NCI-H460 (cell line): ENCODE measurements at places on chromosomes 12 and 14. TPM values are rescaled to one million over a fixed set of nuclear protein-coding genes. Genes with fewer than 3 reads are reported as not detected.

GRCh38 chr12:114767906-114768722 is 84.1 kb upstream of the TBX3 start:
- no peak for DNase-seq

DNA sequence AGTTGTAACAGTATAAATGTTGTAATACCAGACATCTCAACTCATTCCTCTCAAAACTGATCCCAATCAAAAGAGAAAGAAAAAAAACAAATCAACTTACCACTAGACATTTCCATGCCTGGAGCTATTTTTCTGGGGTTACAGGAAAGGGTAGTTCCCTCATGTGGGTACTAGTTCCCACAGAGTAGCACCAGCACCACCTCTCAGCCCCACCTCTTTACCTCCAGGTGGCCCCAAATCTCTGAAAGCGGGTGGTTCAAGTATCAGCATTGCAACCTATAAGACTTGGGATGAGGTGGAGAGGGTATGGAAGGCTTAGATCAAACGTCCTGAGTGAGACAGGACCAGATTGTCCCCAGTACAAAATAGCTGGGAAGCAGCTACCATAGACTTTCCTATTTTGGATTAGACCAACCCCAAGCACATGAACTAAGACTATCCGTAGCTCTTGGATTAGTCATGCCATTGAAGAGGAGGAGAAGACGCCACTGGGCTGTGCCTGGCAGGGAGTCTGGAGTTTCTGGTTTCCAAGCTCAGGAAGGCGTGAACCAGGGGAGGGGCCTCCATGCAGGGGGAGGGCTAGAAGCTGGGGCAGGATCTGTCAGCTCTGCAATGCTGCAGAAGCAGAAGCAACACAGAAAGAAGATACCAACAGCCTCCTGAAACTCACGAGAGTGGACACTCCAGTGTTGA is at the start of gene SLC39A2:
Gene SLC39A2, plus strand, starts transcription at position 620 of the 693 bp plus-strand sequence. CDS start 154 bp downstream, outside the sequence.
- no peak for DNase-seq

DNA sequence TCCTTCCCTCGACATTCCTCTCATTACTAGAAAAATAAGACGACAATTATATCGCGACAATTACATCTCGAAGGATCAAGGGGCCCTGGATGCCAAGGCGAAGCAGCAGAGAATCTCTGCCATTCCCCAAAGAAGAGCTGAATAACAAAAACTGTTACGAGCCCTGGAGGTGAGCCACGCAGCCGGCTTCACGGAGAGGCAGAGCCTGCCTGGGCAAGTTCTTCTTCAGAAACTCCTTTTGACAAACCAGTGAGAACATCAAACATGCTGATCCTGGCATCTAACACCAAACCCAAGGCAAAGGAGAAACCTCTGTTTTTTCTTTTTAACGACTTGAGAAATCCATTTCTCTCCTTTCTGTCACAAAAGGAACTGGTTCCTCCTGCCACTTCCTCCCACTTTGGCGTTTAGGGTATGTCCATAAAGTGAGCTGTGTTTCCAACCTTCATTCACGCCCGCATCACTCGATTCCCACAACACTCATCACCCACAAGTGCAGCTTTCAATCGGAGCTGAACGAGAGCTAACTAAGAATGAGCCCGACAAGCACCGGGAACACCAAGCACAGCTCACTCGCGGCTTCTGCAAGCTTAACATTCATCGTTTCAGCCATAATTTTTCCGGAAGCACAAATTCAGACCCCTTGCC is 21.5 kb downstream of the CCDC88C start:
- DNase-seq: no peak

GRCh38 chr12:16229676-16230075 is 47.8 kb downstream of the SLC15A5 start:
- DNase-seq: no peak

GRCh38 chr14:103009559-103009958 is 47.8 kb downstream of the CDC42BPB start:
- no peak for DNase-seq

DNA sequence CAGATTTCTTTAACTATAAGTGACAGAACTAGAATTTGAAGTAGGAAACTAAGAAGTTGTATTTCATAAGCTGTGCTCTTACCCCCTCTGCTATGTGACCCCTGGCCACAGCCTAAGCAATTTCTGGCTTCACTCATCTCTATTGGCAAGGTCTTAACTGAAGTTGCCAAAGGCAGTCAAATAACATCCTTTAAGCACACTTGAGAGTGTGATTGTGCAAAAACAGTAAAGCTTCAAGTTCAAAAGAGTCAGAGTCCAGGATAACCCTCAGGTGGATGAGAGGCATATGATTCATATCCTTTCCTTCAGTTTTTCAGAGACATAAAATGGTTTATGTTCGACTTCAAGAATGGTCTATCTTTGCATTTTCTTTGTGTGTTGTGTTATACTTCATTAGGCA is 45.2 kb downstream of the GRIP1 start:
- no peak for DNase-seq

- no peak for DNase-seq
Measured at GRCh38 chr14:67882986-67883555, 63.5 kb downstream of the RAD51B start.

- DNase-seq: no peak
Measured at GRCh38 chr14:104149617-104150135, 11.3 kb downstream of the KIF26A start.

DNA sequence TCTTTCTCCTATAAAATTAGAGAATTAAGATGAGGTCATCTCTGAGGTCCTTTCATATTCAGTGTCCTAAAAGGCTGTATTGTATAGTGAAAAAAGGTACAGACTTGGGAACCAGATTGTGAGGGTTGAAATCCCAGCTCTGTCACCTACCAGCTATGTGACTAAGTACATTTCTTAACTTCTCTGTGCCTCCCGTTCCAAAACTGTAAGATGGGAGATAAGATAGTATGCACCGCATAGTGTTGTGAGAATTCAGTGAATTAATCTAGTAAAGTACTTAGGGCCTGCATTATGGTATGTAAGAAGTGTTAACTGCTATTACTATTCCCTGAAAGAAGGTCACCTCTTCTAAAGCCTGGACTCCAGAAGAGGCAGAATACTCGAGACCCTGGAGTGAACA is 60.6 kb downstream of the GNG2 start:
- no peak for DNase-seq

DNA sequence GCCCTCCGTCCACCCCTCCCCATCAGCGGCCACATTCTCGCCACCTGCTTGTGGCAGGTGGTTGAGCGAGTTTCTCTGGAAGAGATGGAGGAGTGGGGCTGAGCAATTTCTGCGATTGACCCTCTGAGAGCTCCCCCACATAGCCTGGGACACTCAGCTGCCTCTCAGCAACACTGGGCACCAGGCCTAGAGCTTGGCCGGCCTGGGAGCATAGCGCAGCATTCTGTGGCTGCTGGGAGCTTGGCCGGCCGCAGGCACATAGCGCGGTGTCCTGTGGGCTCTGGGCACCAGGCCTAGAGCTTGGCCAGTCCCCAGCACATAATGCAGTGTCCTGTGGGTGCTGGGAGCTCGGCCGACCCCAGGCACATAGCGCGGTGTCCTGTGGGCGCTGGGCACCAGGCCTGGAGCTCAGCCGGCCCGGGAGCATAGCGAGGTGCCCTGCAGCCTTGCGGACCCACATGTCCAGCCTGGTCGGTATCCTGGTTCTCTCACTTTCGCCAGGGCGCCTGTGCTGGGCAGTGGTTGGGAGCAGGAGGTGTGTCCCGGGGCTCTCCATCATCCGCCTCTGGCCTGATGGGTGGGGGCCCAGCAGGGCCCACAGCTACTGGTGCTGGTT is 43.8 kb downstream of the LRCOL1 start:
- no peak for DNase-seq

DNA sequence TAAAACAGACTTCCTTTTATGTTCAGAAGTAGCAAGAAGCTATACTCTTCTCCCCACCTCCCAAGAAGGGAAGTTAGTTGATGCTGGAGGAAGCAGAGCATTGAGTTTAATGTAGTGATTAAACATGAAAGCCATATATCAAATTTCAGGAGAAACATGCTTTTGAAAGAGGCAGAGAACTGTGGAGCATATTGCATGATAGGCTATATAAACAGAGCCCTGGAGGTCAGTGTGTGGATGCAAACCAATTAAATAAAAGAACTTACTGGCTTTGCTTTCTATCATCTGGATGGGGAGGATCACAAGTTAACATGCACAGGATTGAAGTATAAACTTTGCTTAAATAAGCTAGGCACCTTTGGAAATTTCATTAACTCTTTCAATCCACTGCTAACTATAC is 94.1 kb downstream of the MSRB3 start:
- no peak for DNase-seq

GRCh38 chr12:12909228-12909994 is 18.0 kb downstream of the GPRC5A start:
- DNase-seq: no peak

DNA sequence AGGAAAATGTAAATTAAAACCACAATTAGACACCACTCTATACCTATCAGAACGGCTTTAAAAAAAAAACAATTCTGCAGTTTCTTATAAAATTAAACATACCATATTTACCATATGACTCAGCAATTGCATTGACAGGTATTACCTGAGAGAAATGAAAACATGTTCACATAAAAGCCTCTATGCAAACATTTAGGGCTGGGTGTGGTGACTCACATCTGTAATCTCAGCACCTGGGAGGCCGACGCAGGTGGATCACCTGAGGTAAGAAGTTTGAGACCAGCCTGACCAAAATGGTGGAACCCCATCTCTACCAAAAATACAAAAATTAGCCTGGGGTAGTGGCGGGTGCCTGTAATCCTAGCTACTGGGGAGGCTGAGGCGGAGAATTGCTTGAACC is 41.1 kb downstream of the SPTB start:
- DNase-seq: no peak

DNA sequence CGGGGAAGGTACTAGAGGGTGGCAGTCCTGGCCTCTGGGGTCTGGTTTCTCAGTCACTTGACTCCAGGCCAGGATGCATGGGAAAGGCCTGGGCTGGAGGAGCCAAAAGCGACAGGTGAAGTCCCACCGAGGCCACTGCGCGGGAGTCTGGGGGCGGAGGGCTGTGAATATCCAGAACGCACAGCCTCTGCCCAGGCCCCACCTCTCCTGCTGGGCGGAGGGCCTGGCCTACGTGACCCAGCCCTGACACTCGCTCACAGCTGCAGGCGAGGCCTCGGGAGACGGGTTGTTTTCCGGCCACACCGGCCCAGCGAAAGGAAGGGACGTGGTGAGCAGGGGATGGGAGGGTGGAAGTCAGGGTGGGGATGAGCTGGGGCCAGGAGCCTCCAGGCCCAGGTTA is 91.2 kb downstream of the RFLNA start:
- no peak for DNase-seq

- no peak for DNase-seq
Measured at GRCh38 chr12:54206791-54207190, 18.0 kb upstream of the SMUG1 start.

- DNase-seq: no peak
Measured at GRCh38 chr12:124812979-124813378, 50.7 kb downstream of the SCARB1 start.

GRCh38 chr12:34347367-34347766 is 325.1 kb downstream of the ALG10 start:
- DNase-seq: peak; percentile 30

- no peak for DNase-seq
Measured at GRCh38 chr12:97132270-97132669, 225.2 kb downstream of the NEDD1 start.

DNA sequence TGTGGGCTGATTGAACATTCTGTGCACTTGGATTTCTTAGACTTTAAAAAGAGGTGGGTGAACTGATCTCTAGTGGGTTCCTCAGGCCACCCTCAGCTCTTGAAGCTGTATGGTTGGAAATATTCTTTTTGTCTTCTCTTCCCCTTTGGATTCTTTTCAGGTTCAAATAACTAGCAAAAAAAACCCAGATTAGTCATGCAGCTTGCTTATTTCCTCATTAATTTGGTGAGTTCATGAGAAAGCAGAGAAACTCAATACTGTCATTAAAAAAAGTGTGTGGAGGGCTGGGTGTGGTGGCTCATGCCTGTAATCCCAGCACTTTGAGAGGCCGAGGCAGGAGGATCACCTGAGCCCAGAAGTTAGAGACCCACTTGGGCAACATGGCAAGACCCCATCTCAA is 183.4 kb downstream of the ESR2 start:
- DNase-seq: no peak

- DNase-seq: no peak
Measured at GRCh38 chr14:37023875-37024565, 148.4 kb downstream of the SLC25A21 start.

DNA sequence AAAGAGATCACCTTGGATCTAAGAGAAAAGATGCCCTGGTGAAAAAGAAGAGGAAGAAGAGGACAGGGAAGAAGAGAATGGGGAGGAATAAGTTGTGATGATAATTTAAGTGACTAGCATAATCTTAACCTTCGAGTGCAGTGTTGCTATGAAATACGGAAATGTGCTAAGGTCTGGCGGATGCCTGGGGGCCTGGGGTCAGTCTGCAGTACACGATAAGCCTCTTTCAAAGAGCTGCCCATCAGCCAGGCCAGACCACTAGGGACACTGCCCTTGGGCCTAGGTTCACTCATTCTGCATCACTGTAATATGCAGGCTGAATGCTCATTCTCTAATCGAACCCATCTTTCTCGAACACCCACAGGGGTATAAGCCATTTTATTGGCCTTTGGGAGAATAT is 83.4 kb downstream of the PLEKHG3 start:
- no peak for DNase-seq

CLECL1 gene
- total RNA-seq: not detected in 2 replicates

TSFM gene
- 42.2 and 53.8 TPM in 2 replicates for total RNA-seq

DPPA3 gene
- not detected in 2 replicates for total RNA-seq

TCL1B gene
- total RNA-seq: not detected in 2 replicates

EP400 gene
- 11.4 and 12.5 TPM in 2 replicates for total RNA-seq

CPNE6 gene
- not detected in 2 replicates for total RNA-seq

CYP27B1 gene
- total RNA-seq: 5.1 and 5.4 TPM in 2 replicates

CLMN gene
- 6.8 and 9.0 TPM in 2 replicates for total RNA-seq
